ENCODE measurements at places on chromosomes 2 and 18.

DNA sequence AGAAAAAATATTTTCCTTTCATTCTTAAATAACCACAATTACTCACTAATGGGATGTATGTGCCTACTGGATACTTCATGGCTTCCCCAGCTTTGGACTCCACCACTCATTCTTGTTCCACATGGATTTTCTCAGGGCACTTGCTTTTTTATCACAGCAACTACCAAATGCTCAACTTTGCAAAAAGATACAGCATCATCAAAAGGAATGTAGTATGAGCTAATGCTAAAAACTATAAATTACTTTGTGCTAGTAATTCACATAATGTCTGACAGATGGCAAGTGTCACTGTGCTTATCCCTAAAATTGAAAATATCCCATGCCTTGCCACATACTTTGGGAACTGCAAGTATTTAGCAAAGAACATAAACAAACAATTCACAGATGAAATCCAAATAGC is 130.4 kb upstream of the ZFP36L2 start:
- DNase-seq = no peak

DNA sequence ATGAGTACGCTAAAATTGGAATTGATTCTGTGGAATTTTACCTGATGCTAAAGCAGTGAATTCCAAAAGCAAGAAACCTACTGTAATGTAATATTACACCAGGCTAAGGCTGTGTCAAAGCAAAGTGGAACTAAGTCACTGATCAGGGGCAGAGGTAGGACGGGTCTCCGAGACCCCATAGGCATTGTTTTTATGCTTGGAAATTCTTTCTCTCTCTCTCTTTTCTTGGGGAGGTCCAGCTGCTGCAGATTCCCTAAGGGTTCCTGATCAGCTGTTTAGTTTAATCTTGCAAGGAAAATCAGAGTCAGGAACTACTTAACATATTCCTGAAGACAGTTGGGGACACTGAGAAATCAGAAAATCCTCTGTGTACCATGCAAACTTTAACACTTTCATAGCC is 220.2 kb downstream of the SRBD1 start:
- DNase-seq = no peak

DNA sequence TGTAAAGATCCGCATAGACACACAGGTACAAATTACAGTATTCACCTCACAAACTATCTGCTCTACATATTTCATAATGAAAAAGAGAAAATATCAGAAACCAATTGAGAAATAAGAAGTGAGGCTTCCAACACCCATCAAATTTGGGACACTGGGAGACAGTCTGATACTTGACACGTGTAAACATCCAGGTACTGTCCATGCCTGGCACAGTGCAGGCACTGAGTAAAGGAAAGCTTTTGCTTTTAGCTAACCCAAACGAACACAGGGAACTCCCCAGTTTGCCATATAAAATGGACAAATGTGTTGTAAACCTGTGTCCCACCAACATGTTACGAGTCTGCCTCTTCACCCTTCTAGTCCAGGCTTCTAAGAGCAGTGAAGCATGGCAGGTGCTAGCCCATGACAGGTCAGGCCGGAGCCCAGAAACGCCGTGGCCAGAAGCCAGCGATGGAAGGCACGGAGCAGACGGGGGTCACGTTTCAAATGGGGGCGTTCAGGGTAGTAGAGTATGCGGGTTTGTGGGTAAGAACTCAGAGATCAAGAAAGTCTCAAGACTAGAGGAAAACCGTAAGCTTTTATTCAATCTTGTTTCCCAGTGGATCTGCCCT is 27.0 kb downstream of the CDH2 start:
- no peak for DNase-seq

DNA sequence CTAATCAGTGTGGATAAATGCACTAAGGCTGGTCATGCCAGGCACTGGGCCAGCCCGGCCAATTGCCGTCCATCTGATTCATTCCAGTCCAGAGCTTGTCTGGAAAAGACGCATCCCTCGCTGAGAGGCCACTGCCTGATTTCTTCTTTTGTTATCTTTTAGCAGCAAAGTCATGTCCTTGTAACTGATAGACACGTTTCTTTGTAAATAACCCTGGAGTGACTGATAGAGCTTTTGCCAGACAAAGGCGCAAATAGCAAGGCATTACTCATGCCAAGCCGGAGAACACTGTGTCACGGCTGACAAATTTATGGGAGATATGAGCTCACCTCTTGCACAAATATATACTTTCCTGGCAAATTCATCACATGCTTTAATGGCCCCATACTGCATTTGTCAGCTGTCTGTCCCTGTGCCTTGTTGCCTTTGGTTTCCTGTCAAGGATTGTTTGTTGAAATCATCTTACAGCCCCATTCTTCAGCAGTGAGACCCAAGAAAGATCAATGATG is 164.4 kb downstream of the ETAA1 start:
- DNase-seq = no peak

DNA sequence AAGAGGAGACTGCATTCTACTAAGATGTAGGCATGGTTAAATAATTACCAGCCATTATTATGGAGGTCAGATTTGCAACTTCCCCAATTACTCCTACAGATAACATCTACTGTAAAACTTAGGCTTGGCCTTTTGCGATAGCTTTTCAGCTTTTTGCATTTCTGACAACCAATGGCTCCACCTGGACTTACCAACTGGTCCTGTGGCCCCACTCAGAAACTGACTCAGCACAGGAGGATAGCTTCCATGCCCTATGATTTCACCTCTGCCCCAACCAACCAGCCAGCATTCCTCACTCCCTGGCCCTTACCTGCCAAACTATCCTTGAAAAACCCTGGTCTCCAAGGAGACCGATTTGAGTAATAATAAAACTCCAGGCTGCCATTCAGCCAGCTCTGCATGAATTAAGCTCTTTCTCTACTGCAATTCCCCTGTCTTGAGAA is 28.2 kb downstream of the TUBB6 start:
- DNase-seq = no peak

GRCh38 chr2:228658998-228659397 is 477.5 kb upstream of the SPHKAP start:
- DNase-seq = no peak

DNA sequence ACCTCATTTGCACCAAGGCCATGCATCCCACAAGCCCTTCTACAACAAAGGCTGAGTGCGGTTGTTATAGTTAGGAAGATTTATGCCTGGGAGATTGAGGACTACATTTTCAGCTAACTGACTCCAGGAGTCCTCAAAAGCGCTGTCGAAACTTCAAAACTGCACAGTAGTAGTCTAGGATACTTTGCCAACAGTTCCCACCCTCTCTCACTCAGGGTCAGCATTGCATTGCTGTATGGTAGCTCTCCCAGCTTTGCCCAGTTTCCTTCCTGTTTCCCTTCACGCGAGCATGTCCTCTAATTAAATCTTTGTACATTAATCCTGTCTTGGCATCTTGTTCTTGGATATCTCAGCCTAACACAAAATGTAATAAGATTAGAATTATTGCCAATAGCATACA is 420.6 kb upstream of the UBE2E3 start:
- no peak for DNase-seq

DNA sequence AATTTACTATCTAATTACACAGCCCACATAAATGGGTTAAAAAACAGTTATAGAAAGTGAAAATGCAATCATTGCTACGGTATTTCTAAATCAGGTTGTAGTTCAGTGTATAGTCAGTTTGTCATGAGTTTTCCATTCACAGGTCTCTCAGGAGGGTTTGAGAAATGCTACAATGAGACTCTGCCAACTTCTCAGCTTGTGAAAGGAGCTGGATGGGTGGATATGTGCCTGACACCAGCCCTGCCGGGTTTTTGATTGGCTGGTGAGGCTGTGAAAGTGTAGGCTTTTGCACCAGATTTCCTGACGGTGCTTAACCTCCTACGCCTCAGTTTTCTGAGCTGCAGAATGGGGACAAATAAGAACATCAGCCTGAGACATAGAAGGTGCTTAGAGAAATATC is 102.6 kb upstream of the SMIM21 start:
- DNase-seq = no peak

- DNase-seq = no peak
Observed at GRCh38 chr2:200307724-200308545, 1.4 kb downstream of the SPATS2L start.

- DNase-seq = no peak
Observed at GRCh38 chr2:236449167-236449761, 120.4 kb upstream of the ACKR3 start.

GRCh38 chr18:11505993-11506392 is 103.4 kb upstream of the SLC35G4 start:
- DNase-seq = no peak

- no peak for DNase-seq
Observed at GRCh38 chr2:181806039-181806392, 85.5 kb upstream of the ITPRID2 start.

DNA sequence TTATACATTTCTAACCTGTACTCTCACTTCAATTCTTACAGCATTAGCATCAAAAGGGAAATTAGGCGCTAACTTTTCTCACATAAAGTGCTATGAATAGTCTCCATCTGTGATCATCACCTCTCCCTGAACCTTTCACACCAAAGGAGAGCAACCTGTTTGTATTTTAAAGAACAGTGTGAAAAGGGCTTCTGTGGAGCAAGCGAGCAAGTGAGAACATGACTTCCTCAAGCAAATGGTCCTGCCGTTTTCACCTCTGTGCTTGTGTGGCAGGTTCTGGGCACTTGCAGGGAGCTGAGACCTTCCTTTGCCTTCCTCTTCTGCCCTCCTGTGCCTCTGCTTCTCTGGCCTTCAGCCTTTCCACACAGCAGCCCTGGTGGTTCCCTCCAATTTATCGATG is 51.9 kb downstream of the TGFA start:
- no peak for DNase-seq

DNA sequence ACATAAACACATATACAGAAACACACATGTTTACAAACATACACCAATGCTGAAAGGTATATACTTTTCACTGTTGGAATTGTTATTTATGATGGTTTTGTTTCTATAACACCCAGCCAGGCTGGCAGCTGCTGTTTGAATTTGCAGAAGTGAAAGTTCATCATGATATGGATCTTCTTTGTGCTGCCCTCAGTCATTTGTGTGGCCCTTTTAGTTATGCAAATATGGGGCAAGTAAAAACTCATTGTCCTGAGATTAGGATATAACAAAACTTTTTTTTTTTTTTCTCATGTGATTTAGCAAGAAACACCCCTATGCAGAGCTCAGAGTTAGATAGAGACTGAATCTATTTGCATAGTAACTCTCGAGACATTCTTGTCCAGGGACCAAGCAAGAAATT is 714.1 kb downstream of the KCNJ3 start:
- DNase-seq = no peak

- no peak for DNase-seq
Observed at GRCh38 chr2:10834068-10834655, 21.6 kb upstream of the PDIA6 start.

GRCh38 chr18:45081566-45082181 is 401.0 kb downstream of the SETBP1 start:
- no peak for DNase-seq

- no peak for DNase-seq
Observed at GRCh38 chr2:30448866-30449265, 1.8 kb downstream of the LCLAT1 start.

GRCh38 chr2:184908966-184909365 is 310.6 kb downstream of the ZNF804A start:
- DNase-seq = no peak

DNA sequence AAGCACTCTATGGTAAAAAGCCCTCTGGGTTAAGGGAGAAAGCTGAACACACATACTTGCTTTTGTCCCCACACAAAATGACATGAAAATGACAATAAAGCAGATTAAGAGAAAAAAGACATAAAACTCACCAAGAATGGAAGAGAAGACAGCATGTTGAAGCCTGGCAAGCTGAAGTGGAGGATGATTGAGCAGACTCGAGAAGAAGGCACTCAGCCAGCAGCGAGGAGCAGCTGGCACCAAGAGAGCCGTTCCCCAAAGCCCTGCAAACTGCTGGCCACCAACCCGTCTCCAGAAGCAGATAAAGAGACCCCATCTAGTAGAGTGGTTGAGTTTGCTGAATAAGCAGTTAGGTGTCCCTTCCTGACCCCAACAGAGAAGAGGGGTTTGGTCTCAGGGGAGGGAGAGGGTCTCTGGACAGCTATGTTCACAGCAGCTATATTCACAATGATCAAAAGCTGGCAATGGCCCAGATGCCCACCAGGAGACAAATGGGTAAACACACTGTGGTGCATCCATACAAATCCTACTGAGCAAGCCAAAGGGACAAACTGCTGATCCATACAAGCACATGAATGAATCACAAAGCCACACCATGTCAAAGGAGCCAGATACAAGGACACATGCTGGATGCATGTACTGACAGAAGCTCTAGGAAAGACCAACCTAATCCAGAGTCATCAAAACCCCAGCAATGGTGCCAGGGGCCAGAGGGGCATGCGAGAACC is 36.9 kb downstream of the FAM168B start:
- DNase-seq = no peak

GRCh38 chr2:237449193-237449881 is 35.4 kb upstream of the COL6A3 start:
- no peak for DNase-seq

GRCh38 chr2:205482399-205483081 is 199.8 kb upstream of the NRP2 start:
- DNase-seq = no peak

- DNase-seq = no peak
Observed at GRCh38 chr18:56716692-56717146, 65.6 kb downstream of the WDR7 start.

GRCh38 chr2:8408560-8409460 is 273.0 kb upstream of the ID2 start:
- DNase-seq = no peak

DNA sequence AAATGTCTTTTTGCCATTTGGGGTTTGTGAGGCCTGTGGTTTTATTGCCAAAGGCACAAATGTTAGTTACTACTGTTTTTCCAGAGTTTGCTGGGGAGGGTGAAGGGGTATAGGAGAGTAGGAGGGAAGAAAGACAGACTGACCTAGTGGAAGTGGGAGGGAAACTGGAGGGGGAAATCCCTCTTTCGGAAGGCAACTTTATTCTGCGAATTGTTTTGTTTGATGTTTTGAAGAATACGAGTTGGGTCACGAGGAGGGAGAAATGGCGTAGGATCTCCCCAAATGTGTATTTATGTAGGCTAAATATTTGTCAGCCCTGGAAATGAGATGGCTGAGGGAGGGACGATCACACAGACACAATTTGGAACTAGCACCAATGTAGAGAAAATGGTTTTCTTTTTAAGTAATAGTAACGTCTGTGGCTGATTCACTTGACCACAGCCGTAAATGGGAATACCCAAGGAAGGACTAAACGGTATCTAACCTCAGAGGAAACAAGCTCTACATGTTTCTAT is 172.3 kb downstream of the ICOS start:
- DNase-seq = no peak

GRCh38 chr18:68500556-68500955 is 214.4 kb downstream of the TMX3 start:
- DNase-seq = no peak

GRCh38 chr2:159799833-159800232 is 1.8 kb upstream of the CD302 start:
- DNase-seq = no peak

- no peak for DNase-seq
Observed at GRCh38 chr18:910247-910646, 5.6 kb downstream of the ADCYAP1 start.

DNA sequence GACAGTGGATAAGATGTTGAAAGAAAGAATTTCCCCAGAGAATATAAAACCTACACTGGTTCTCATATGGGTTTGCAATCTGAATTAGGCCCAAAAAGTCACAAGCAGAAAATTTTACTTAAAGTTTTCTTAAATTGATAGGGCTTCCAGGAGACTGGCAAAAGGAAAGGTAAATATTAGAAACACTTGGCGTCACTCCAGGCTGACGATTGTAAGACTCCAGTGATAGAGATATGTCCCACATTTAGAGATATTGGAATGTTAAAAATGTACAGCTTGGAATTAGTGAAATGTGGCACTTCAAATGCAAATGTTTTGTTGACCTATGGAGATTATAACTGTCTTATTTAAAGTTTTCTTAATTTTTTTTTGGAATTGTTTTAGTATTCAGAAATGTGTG is 14.0 kb downstream of the YIPF4 start:
- DNase-seq = no peak

Data from coronary artery (tissue), 2 donors.